Activated CD8-positive, alpha-beta memory T cell treated with anti-CD3 and anti-CD28 coated beads, Interleukin-2, amount 10 ng/mL, durations not matched to agents 7 days and 5 days (primary cell): ENCODE measurements at places on chromosomes 3 and 15.

GRCh38 chr15:33980159-33980558 is 11.9 kb downstream of the CHRM5 start:
- H3K27ac ChIP-seq: no peak overlapping the region
- no peaks in the 10 kb centered on the region for H3K36me3 ChIP-seq
- no peak for DNase-seq
- H3K4me1 ChIP-seq: peaks cover 10% of the 10 kb centered on the region

- no peak overlapping the region for H3K27ac ChIP-seq
- H3K4me1 ChIP-seq: no peaks in the 10 kb centered on the region
These were observed 327.0 kb downstream of the FEZF2 start for GRCh38 chr3:62046326-62046725.

DNA sequence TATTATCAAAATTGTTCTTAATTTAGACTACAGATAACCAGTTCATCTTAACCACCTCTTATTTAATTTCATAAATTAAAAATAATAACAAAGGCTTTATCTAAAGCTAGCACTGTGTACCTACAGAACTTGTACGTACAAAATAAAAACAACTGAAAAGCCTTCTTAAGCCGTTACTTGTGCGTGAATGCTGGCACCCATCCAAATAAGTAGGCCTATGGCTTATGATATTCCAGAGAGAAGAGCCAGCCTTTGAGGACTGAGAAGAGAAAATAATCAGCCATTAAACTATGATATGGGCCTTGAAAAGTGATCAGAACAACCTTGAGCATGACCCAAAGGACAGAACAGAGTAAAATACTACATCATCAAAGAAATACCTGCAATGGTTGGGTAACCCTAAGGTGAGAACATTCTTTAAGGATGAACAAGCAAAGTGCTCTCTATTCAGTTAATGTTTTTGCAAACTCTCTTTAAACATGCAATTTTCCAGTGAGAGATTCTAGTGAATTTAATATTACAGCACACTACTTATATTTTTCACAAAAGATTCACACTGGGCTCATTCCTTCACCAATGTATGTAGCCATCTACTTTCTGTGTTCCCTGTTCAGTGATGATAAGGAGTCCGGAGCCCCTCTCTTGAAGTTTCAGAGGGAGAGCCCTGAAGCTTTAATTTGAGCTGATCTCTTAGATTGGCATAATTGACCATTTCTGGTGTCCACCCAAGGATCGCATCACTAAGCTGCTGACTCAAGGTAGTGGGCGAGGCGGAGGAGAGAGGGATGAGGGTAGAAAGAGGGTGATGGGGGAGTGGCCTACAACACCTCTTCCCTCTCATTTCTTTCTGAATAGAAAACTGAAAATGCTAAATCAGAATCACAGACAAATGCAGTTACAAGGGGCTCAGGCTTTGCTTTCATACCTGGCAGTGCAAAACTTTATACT is 7.7 kb upstream of the ACTC1 start:
- no peak overlapping the region for H3K27ac ChIP-seq
- peaks cover 42% of the 10 kb centered on the region for H3K27me3 ChIP-seq
- no peak overlapping the region for H3K4me3 ChIP-seq
- no peaks in the 10 kb centered on the region for H3K4me1 ChIP-seq
- H3K36me3 ChIP-seq: no peaks in the 10 kb centered on the region
- DNase-seq: no peak

GRCh38 chr3:60316121-60316797 is 935.0 kb downstream of the FHIT start:
- no peak for DNase-seq
- H3K36me3 ChIP-seq: no peaks in the 10 kb centered on the region
- no peak overlapping the region for H3K27ac ChIP-seq
- no peaks in the 10 kb centered on the region for H3K27me3 ChIP-seq

DNA sequence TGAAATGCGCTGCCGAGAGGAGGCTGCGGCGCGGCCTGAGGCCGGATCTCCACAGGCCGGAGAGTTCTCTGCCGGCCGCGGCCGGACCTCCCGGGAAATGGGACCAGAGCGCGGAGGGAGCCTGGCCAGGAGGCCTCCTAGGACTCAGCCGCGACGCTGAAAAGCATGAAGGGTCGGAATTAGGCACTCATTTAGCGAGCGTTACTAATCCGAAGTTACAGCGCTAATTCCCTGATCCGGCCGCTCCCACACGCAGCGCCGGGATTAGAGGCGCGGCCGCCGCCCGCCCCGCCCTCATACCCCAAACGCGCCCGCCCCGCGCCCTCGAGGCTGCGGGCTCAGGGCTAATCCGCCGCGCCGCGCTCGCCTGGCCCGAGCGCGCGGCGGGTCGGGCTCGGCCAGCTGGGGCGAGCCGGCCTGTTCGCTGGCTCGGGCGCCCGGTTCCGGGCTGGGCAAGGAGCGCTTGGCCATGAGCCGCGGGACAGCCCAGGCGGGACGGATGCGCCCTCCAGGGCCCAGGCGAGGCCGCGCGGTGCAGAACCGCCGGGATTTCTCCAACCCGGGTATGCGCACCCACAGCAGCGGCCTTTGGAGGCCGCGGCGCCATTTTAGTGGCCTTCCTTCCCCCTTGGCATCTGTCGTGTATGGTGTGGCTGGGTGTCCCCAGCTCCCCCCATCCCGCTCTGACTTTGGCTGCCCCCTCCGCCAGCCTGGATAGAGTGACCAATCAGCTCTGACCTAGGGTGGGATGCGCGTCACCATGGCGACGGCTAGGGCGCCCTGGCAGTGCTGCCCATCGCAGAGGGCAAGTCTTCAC is 36.8 kb upstream of the POLG start:
- DNase-seq: no peak
- no peak overlapping the region for H3K27ac ChIP-seq
- H3K36me3 ChIP-seq: no peaks in the 10 kb centered on the region
- H3K4me3 ChIP-seq: no peak overlapping the region
- H3K4me1 ChIP-seq: peaks cover 6% of the 10 kb centered on the region

- no peak for DNase-seq
- peaks cover 60% of the 10 kb centered on the region for H3K27me3 ChIP-seq
These were observed 34.7 kb downstream of the RPL22L1 start for GRCh38 chr3:170835336-170835735.
